ENCODE measurements at places on chromosomes 2 and 18. TPM values are rescaled to one million over a fixed set of nuclear protein-coding genes. Genes with fewer than 3 reads are reported as not detected.

- DNase-seq: no peak
Measured at GRCh38 chr2:197054437-197054836, 127.9 kb upstream of the PGAP1 start.

DNA sequence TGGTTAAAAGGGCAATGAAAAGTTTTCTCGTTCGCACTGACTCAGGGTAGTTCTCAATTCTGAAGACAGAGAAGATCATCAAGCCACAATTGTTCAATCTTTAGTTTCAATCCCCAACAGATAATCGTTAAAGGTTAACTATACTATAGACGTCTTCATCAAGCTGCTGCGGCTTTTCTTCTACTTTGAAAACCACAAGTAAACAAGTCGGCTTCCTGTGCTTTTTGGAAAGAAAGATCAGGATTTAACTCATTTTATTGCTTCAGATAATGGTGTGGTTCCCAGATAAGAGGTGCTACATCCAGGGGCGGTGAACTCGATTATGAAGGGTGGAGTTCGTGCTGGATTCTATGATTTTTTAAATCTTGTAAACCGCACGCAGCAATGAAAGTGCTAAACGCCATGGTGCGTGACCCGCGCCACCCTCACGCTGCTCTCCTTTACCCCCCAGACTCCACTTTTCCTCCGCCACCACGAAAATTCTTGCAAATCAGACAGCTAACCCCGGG lies 545 bp upstream of the CDCA7 start:
- DNase-seq: no peak

DNA sequence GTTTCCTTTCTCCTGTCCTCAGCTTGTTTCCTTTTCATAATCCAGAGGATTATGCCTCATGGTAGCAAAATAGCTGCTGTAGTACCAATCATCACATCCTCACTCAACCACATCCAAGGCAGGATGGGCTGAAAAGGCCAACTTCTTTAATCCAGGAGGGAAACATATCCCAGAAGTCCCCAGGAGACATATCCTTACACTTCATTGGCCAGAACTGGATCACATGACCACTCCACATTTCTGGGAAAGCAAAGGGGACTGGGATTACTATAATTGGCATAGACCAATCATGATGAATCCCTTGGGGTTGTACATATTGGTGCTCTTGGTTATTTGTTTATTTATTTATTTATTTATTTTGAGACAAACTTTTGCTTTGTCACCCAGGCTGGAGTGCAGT lies 54.0 kb upstream of the LYPD6B start:
- no peak for DNase-seq

DNA sequence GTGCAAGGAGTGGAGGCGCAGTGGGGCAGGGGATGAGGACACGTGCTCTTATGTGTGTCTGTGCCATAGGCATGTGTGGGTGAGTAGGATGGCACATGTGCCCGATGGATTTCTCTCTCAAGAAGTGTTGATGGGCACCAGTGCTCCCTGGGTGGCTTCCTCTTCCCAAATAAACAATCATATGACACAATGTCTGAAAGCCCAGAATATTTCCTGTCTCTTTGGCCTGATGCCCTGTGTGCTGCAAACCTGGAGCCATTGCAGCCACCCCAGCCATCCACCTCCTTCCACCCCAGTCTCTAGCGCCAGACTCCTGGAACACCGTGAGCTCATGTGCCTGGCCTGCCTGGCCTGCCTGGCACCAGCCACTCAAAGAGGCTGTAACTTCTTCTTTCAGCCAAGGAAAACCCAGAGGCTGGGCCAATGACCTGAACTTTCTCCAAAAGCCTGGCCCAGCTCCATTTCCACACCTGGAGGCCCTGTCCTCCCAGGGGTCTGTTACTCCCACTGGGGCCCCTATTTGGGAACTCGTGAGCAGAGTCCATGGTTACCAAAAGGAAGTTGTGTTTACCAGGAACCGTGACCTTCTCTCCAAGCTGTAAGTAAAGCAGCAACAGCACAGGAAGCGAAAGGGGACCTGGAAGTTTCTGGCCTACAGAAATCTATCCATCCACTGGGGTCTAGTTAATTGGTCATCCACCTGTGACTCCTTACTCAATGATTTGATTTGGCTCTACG lies 9.5 kb upstream of the ZBTB7C start:
- no peak for DNase-seq

DNA sequence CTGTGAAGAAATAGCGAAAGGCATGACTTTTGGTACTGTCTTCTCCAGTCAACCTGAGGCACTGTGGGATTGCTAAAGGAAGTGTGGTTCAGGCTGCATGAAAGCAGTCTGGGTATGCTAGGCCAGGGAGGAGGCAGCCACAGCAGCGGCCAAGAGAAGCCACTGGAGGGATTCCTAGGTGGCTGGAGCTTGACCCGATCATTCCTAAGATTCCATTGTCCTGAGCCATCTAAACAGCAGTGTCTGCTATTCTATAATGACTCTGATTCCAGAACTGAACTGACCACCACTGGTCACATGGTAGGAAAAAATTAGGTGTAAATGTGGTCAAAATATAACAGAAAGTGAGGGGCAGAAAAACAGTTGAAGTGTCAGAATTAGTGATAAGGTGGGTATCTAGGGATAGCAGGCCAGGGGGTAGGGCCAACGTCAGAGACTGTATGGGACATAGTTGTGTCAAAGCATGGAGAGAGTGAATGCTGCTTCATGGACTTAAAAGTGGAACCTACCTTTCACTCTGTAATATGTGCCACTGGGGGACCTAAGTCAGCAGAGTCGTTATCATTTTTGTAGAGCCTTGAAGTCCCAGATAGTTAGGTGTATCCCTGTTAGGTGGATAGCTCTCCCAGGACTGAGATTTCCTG lies 204.6 kb downstream of the CTNNA2 start:
- DNase-seq: no peak

DNA sequence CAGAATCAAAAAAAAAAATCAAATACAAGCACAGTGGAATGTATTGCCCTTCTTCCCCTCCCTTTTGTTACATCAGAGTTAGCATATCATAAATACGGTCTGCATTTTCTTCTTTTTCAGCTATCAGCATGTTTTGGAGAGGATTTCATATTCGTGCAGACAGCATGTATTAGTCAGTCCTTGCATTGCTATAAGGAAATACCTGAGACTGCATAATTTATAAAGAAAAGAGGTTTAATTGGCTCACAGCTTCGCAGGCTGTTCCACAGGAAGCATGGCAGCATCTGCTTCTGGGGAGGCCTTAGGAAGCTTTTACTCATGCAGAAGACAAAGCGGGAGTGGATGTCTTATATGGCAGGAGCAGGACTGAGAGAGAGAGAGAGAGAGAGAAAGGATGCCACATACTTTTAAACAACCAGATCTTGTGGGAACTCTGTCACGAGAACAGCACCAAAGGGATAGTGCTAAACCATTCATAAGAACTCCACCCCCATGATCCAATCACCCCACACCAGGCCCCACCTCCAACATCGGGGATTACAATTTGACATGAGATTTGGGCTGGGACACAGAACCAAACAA lies 8.9 kb downstream of the IL1B start:
- no peak for DNase-seq

- DNase-seq: no peak
Measured at GRCh38 chr2:64482765-64483504, 29.0 kb downstream of the LGALSL start.

GRCh38 chr2:224008702-224009261 lies 30.3 kb downstream of the SERPINE2 start:
- DNase-seq: no peak

- DNase-seq: no peak
Measured at GRCh38 chr2:217611626-217612127, 391.1 kb downstream of the TNS1 start.

DNA sequence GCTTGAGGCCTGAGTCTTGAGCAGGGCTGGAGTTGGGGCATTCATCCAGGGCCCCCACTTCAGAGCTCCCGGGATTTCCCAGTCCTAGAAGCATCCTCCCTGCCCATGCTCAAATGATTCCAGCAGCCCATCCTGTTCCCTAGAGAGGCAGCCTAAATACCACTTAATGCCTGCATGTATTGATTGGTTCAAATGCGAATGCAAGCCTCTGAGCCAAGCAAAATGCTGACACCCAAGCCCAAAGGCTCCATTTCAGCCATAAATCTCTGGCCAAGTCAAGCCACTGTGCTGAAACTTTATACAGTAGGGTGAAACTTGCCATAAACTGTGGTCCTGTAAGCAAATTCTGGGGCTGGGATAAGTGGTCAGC lies 279.8 kb downstream of the CLIP4 start:
- DNase-seq: no peak

GRCh38 chr2:218988164-218988563 lies 3.2 kb upstream of the FEV start:
- DNase-seq: no peak

DNA sequence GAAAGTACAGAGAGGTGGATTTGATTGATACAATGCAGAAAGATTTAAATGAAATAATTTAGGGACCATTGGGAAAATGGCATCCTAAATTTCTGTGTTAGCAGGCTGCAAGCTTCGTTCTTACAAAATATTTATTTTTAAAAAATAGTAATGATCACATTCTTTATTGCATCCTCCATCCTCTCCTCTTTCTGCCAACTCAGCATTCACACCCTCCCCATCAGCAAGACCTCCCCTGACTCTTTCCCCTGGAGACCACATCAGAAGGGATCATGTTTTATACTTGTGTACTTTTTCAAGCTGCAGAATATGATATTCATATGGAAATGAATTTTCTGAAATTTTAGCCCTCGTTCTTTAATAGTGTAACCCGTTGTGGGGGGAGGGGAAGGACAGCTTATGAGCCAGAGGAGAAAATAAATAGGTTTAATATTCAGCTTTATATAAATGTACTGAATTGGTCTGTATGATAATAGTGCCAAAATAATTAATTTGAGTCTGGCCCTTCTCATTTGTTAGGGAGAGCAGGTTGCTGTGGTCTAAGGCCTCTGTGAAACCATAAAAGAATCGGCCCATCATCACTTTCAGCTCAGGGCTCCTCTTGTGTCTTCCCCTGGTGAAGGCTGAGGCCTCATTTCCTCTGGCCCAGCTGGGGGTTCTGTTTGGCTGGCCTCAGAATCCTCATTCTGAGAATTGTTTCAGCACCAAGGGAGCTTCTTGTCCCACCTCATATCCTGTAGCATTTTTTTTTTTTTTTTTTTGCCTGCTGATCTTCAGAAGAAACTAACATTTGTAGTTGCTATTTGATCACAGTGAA lies 330.8 kb downstream of the TXNL1 start:
- DNase-seq: no peak

DNA sequence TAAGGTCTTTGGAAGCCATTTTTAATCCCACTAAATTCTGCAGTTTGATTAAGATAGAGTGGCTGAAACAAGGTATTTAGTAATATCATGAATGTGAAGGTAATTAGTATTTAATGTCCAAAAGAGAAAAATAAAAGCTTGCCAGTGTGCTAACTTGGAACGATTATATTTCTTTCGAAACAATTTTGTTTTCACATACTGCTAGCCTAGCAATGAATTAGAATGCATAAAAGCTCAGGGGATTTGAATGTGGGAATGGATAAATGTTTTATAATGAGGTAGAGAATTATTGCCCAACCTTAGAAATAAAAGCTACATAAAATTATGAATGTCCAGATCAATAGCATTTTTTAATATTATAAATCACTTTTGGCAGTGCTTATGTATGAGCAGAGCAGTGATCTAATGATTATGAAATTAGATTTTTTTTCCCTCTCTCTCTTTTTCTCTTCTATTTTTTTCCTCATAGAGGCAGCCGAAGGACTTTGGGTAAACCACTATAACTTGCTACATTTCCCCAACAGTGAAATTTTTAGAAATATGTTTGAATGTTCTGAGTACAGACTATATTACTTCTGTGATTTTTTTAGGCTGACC lies 75.5 kb downstream of the PLCL1 start:
- no peak for DNase-seq

- DNase-seq: no peak
Measured at GRCh38 chr2:42795841-42796301, 3.5 kb upstream of the HAAO start.

DNA sequence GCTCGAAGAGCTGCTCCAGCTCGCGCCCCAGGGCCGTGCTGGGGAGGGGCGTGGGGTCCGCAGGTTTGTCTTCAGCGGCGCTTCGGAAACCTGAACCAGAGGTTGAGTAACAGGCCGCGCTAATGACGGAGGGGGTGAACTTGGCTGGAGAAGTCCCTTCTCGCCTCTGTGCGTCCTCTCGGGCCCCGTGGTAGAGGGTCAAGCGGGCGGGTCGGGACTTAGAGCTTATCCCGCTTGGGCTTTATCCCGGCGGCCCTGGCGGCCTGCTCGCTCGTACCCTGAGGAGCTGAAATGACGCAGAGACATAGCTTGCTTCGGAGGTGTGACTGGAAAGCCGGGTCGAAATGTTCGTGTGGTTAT lies 479 bp downstream of the RNMT start:
- no peak for DNase-seq

GRCh38 chr2:43777306-43777926 lies 3.6 kb downstream of the DYNC2LI1 start:
- DNase-seq: no peak

The TET3 gene
- 27.1 TPM for polyA plus RNA-seq

The EIF2B4 gene
- polyA plus RNA-seq: 53.0 TPM

The CRACDL gene
- polyA plus RNA-seq: 3.0 TPM
